ENCODE measurements at places on chromosomes 12 and 14. TPM values are rescaled to one million over a fixed set of nuclear protein-coding genes. Genes with fewer than 3 reads are reported as not detected.

The GDF3 gene
- total RNA-seq: not detected

DNA sequence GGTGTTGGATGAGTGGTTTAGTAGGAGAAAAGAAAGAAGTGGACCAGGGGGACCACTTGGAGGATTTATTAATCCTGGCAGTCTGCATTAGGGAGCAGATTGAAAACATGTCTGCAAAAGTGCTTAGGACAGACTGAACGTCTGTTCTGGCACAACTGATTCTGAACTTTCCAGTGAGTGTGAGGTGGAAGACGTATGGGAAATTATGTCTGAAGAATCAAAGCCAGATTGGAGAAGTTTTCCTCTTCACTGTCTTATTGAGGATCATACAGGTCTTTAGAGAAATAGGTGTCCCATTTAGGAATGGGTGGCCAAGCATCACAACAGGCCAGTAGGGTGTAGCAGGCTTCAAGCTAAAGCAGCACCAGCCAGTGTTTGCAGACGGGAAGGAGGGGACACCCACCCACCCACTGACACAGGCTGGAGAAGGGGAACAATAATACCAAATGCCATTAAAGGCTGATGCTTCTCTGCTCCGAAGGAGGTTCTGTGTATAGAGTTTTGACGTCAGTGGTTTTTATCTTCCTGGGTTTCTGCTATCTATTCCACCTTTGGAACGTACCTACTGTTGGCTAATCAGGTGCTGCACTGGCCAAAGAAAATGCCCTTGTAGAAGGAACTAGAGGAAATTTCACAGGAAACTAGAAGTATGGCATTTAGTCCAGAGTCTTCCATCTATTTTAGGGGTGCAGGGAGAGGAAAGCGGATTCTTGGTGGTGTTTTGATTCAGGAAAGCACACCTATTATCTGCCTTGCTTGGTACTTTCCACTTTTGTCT is 1.8 kb downstream of the SRRM4 start:
- DNase-seq: no peak
- no peak overlapping the region for H3K4me3 ChIP-seq
- H3K4me1 ChIP-seq: peaks cover 16% of the 10 kb centered on the region
- H3K27ac ChIP-seq: no peak overlapping the region

The SLCO1B1 gene
- total RNA-seq: not detected

The SUSD6 gene
- 25.3 TPM for total RNA-seq

- no peak for DNase-seq
- no peak overlapping the region for H3K4me3 ChIP-seq
- H3K4me1 ChIP-seq: peaks cover 19% of the 10 kb centered on the region
- no peaks in the 10 kb centered on the region for H3K36me3 ChIP-seq
- no peak overlapping the region for H3K27ac ChIP-seq
These were observed 31.2 kb upstream of the KLC1 start for GRCh38 chr14:103597623-103598377.

GRCh38 chr12:85441741-85442140 is 161.7 kb downstream of the ALX1 start:
- H3K36me3 ChIP-seq: no peaks in the 10 kb centered on the region
- DNase-seq: no peak
- no peak overlapping the region for H3K4me3 ChIP-seq
- H3K27me3 ChIP-seq: peaks cover 22% of the 10 kb centered on the region
- H3K4me1 ChIP-seq: no peaks in the 10 kb centered on the region

The NID2 gene
- total RNA-seq: 41.1 TPM

DNA sequence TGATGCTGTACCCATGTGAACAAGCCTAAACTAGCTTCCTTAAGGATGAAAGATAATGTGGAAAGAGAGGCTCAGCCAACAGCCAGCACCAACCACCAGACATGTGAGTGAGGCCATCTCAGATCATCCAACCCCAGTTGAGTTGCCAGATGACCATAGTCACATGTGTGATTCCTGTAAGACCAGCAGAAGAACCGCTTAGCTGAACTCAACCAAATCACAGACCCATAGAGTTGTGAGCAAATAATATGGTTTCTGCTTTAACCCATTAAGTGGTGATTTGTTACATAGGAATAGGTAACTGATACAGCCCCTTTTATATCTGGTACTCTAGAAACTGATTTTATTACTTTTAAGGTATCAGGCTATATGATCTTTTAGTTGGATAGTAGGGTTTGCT is 17.6 kb upstream of the ELK3 start:
- DNase-seq: no peak
- H3K36me3 ChIP-seq: no peaks in the 10 kb centered on the region
- H3K4me3 ChIP-seq: no peak overlapping the region
- no peak overlapping the region for H3K27ac ChIP-seq

GRCh38 chr12:18703911-18704310 is 33.9 kb downstream of the PLCZ1 start:
- no peak overlapping the region for H3K27ac ChIP-seq
- peaks cover 3% of the 10 kb centered on the region for H3K4me1 ChIP-seq
- H3K4me3 ChIP-seq: no peak overlapping the region

DNA sequence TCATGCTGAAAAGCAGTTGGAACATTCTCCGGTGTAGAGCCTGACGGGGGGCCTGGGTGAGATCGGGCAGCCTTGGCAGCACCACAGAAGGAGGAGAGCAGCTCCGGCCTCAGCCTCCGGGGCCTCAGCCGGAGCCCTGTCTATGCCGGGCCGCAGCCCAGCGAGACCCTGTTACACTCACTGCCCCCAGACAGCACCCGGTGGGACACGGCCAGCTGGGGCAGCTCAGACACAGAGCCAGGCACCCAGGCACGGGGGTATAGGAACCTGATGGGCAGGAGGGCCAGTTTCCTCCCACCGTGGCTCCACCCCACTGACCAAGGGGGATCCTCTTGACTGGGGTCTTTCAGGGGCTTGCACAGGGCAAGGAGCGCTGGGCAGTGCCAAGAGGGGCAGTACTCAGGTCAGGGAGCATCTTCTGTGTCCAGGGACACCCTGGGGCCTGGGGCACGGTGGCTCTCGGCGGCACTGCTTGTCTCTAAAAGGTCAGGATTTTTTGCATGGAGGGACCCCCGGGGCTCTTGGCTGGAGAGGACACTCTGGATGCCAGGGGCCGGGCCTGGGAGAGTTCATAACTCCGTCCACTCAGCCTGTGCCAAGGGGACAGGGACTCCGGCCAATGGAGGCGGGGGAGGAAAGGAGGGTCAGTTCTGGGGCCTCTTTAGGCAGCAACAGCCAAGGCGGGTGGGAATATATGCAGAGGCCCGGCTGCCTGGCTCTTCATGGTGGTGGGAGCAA is 9.4 kb downstream of the INF2 start:
- H3K4me1 ChIP-seq: peaks cover 71% of the 10 kb centered on the region
- H3K36me3 ChIP-seq: peaks cover 8% of the 10 kb centered on the region
- peak overlapping the region; percentile 49 for H3K27ac ChIP-seq
- peak; percentile 77 for DNase-seq
- H3K4me3 ChIP-seq: peak overlapping the region; percentile 26
- H3K27me3 ChIP-seq: no peaks in the 10 kb centered on the region

- H3K36me3 ChIP-seq: no peaks in the 10 kb centered on the region
- peak overlapping the region; percentile 82 for H3K27ac ChIP-seq
- H3K27me3 ChIP-seq: no peaks in the 10 kb centered on the region
- H3K4me3 ChIP-seq: no peak overlapping the region
- DNase-seq: no peak
These were observed 1.4 kb upstream of the TRMT61A start for GRCh38 chr14:103527408-103528145.

DNA sequence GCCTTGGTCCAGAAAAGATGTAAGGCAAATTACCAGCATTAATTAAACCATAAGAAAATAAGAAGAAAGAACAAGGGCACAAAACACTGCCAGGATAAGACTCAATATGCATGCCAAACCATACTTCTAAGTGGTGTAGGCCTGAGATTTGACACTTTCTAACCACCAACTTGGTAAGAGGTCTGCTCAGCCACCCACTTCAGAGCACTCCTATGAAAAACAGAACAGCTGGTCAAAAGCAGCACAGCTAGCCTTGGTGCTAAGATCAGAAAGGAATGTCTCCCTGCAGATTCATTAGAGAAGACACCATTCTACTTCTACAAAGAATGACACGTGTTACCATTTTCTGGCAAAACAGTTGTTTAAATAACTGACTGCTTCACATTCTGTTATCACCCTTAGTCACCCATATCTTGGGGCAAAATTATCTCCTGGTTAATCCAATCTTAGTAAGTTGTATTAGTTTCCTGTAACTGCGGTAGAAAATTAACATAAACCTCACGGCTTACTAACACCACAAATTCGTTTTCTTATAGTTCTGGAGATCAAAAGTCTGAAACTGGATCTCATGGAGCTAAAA is 13.2 kb downstream of the RPS6KA5 start:
- no peak for DNase-seq
- no peak overlapping the region for H3K4me3 ChIP-seq
- H3K27ac ChIP-seq: no peak overlapping the region
- no peaks in the 10 kb centered on the region for H3K36me3 ChIP-seq
- H3K27me3 ChIP-seq: no peaks in the 10 kb centered on the region
- H3K4me1 ChIP-seq: no peaks in the 10 kb centered on the region

DNA sequence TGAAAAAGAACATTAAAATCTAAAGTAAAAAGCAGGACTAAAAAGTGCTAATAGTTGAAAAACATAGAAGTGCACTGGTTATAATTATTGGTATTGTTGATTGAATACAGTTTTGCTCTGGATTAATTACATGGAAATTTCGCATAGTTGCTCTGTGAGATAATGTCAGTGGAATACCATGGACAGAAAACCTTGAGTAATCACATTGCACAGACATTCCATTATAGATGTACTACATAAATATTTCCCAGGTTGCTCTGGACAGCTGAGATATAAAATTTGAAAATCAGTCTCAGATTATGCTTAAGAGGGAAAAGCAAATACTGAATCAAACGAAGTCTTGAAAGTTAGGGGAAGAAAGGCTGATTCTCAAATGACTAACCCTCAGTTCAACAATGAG is 439.3 kb upstream of the FLRT2 start:
- no peak overlapping the region for H3K27ac ChIP-seq
- no peaks in the 10 kb centered on the region for H3K4me1 ChIP-seq
- no peaks in the 10 kb centered on the region for H3K36me3 ChIP-seq

Measured in heart right ventricle (tissue), 16 donors.